Cortex of kidney (tissue), 1 donor: ENCODE measurements at places on chromosomes 3 and 15.

DNA sequence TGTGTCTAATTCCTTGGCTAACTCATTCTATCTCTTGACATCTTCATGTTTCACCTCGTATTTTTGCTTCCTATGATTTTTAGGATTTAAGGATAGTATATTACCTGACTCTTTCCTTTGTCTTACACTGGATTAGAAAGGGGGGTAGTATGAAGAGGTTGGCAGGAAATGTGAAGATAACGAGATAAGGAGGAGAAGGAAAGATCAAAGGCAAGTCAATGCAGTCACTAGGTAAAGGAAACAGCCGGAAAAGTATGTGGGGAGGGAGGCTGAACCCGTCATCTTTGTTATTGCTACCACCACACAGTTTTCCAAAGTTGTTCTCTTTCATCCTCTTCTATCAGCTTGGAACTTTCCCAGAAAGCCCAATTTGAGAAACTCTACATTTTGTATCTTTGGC is 90.6 kb downstream of the SLC9A9 start:
- DNase-seq: no peak

DNA sequence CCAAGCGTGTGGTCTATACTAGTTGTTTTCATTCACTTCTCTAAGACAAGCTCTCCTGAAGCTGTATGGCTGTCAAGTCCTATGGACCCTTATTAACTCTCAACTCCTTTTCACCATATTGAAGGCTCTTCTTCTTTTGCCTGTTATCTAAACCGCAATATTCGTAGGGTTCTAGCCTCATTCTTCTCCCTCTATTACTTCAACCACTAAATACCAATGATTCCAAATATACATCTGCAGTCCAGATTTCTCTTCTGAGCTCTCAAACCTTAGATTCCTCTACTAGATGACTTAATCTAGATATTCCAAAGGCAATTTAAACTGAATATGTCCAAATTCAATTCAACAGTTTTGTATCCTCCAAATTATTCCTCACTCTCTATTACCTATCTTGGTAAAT is 24.6 kb downstream of the AQR start:
- no peak for DNase-seq

DNA sequence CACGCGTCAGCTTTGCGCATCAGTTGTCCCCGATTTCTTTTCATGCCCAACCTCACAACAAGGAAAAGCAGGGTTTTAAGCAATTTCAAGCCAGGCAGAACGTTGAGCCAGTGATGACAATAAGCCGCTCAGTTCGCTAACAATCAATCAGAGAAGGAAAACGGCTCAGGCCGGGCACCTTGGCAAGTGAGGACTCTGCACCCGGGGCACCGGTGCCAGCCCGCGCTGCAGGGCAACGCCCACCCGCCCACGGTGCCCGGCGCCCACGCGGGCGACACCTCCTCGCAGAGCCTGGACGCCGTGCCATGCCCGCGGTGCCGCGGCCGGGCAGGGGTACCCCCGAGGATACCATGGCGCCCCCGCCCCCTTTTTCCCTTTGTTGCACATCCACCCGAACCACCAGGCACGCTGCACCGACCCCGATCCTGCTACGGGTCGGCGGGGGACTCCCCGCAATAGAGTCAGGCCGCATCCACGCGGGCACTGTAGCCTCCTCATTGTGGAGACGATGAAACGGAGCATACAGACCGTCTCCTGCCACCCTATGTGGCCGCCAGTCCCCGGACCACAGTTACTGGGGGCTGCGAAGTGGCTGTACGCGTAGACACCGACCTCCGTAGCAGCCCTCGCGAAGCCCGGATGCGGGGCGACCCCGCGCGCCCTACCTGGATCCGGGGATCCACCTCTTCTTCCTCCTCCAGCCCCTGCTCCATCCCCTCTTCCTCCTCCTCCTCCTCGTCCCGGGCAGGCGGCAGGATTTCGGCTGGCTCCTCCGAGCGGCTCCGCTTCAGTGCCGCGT is 581 bp downstream of the SH3BP5 start:
- no peak for DNase-seq

DNA sequence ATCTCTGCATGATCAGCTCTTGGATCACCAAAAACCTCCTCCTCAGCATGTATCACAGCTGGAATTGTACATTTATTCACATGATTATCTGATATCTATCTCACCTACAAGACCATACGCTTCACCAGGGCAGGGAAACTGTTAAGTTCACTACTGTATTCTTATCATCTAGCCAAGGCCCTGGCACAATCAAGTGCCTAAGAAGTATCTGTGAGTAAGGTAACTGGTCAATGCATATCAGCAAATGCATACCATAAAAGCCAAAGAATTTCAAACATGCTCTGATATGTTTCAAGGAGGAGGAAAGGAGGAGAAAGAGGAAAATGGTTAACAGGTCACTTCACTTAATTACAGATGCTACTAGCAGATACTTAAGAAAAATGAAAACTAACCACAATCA is 158.4 kb downstream of the LIPC start:
- DNase-seq: no peak

DNA sequence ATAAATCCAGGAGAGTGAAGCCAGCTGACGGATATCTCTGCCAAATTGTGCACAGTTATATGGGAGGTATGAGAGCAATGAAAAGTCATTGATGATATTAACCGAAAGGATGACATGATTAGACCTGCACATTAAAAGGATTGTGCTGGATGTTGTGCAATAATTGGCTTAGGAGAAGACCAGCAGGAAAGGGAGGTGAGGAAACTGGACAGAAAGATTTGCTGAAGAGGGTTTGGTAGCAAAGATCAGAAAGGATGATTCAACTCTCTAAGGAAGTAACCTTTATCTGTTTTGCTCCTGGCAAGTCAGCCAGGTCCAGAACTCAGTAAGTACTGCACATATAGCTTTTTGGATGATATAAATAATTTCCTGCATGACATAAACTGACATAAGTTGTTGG is 704.7 kb downstream of the GRM7 start:
- no peak for DNase-seq
